NCI-H1694 treated with DMSO at 0.1 percent for 48 hours (cell line): ENCODE measurements at places on chromosomes 3 and 15.

GRCh38 chr3:106946866-106947265, 430.4 kb upstream of the CCDC54 start:
- DNase-seq: no peak

GRCh38 chr15:63913336-63913735, 79.6 kb upstream of the HERC1 start:
- DNase-seq: no peak

GRCh38 chr15:32652178-32652577, 10.7 kb downstream of the SCG5 start:
- DNase-seq: no peak

GRCh38 chr3:196763179-196763578, 23.5 kb downstream of the PAK2 start:
- no peak for DNase-seq

- no peak for DNase-seq
These were observed 1.6 kb upstream of the GOLM2 start for GRCh38 chr15:44286814-44287452.
